ENCODE measurements at places on chromosomes 2 and 18.

DNA sequence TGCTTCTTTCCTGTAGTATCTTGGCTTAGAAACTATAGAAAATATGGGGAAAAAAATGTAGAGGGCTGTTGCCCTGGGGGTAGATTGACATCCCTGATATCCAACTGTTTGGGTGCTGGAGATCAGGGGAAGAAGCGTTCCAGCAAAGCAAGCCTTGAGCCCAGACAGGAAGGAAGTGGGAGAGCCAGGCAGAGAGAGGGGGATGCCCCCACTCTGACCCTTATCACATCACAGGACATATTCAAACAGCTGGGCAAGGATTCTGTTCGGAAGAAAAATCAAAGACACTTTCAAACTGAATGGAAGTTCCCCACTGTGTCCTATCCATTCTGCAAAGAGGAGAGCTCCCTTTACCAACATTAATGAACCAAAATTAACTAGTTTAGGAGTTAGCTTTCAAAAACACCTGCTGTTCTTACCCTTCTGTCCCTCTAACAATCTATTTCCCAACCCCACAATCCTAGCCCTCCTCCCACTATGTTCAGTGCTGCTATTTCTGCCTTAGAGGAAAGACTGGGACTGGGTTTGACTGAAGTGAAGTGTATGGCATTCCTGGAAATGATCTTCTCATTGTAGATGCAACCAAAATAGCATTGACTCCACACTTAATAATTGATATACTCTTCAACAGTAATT lies 16.9 kb upstream of the KCNG3 start:
- no peak overlapping the region for H3K27ac ChIP-seq
- no peaks in the 10 kb centered on the region for H3K36me3 ChIP-seq
- no peak for DNase-seq

- no peak overlapping the region for H3K4me3 ChIP-seq
- DNase-seq, result peak; percentile 46
- H3K27ac ChIP-seq, result peak overlapping the region; percentile 6
- no peaks in the 10 kb centered on the region for H3K36me3 ChIP-seq
- peaks cover 8% of the 10 kb centered on the region for H3K4me1 ChIP-seq
Observed at GRCh38 chr2:126534478-126534877, 121.5 kb upstream of the GYPC start.

DNA sequence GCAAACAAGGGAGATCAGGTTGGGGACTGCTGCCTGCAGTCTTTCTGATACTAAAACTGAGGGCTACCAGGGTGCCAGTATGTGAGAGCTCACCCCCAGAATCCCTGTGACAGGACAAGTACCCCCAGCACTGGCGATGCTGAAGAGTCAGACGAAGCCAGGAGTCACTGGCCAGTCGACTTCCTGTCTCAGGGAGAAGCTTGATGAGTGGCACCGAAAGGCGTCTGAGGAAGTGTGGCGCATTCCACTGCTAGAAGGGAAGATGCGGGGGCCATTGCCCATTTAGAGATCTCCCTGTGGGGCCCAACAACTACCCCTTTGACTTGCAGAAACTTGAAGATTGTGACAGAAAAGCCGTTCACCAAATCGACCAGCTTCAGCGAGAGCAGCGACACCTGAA lies 22.0 kb downstream of the MXD1 start:
- H3K27ac ChIP-seq, result peak overlapping the region; percentile 37
- no peak for DNase-seq
- H3K4me1 ChIP-seq, result peaks cover 28% of the 10 kb centered on the region
- H3K27me3 ChIP-seq, result no peaks in the 10 kb centered on the region
- H3K36me3 ChIP-seq, result peaks cover 64% of the 10 kb centered on the region

- no peak overlapping the region for H3K4me3 ChIP-seq
- no peak for DNase-seq
- H3K27ac ChIP-seq, result no peak overlapping the region
- no peaks in the 10 kb centered on the region for H3K27me3 ChIP-seq
Observed at GRCh38 chr2:48278590-48278989, 251.4 kb upstream of the STON1 start.

DNA sequence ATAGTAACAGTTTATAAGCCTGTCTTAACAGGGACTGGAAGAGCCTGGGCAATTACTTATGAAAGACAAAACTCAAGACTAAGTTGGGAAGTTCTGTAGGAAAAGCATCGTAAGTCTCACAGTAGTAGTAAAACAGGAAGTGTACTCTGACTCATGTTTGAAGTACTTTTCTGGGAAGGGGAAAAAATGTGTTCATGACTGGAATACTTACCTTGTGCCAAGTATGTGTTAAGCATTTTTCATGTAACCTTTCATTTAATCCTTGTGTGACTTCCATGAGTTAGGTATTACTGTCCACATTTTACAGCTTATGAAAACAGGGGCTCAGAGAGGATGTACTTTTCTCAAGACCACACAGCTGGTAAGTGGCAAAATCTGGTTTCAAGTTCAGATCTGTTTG lies 13.7 kb upstream of the SKOR2 start:
- no peaks in the 10 kb centered on the region for H3K36me3 ChIP-seq
- peaks cover 67% of the 10 kb centered on the region for H3K27me3 ChIP-seq
- H3K27ac ChIP-seq, result no peak overlapping the region
- no peak for DNase-seq
- H3K4me3 ChIP-seq, result no peak overlapping the region

GRCh38 chr2:171227066-171227782 lies 66.5 kb upstream of the TLK1 start:
- peaks cover 2% of the 10 kb centered on the region for H3K4me1 ChIP-seq
- peaks cover 8% of the 10 kb centered on the region for H3K27me3 ChIP-seq
- DNase-seq, result no peak
- H3K36me3 ChIP-seq, result peaks cover 5% of the 10 kb centered on the region

DNA sequence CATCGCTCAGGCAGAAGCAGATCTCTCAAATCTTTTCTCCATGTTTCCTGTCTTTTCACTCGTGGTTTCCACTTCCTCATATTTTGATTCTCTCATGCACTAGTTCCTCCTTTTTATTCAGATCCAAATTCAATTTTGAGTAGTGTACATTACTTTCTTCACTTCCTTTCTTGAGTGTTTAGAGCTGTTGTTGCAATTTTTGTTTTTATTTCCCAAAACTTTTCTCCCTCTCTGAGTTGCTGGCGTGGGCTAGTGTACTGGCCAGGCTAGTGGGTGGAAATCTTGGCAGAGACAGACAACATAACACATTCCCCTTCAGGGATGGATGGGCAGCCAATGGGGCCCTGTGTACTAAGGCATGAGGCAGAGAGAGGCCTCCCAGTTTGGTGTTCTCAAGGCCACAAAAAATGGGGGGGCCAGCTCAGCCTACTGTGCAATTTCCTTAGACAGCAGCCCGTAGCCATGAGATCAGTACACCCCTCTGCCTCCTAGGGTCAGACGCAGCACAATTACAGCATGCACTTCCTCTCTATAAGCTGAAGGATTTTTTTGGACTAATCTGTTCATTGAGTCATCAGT lies 145.1 kb upstream of the PID1 start:
- no peaks in the 10 kb centered on the region for H3K36me3 ChIP-seq
- H3K27ac ChIP-seq, result no peak overlapping the region
- no peak for DNase-seq
- no peak overlapping the region for H3K4me3 ChIP-seq
- no peaks in the 10 kb centered on the region for H3K27me3 ChIP-seq
- no peaks in the 10 kb centered on the region for H3K4me1 ChIP-seq

- H3K4me1 ChIP-seq, result peaks cover 53% of the 10 kb centered on the region
- H3K27me3 ChIP-seq, result no peaks in the 10 kb centered on the region
- peak overlapping the region; percentile 99 for H3K27ac ChIP-seq
- H3K36me3 ChIP-seq, result peaks cover 32% of the 10 kb centered on the region
Observed at GRCh38 chr2:200383380-200384110, 77.1 kb downstream of the SPATS2L start.

DNA sequence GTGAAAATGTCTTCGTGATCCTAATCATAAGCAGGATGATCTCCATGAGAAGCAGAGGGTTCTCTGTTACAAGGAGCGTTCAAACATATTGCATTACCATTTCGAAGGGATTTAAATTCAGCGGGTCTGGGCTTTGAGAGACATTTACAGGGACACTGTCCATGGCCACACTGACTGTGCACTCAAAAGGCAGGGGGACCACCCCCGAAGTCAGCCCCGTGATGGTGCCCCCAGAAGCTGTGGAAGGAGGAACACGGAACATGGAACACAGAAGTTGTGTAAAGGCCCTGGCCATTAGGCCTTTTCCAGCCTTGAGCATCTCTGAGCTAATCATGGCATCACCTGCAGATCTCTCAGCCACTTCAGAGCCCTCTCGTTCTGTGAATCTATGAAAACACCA lies 268.4 kb upstream of the MYT1L start:
- H3K27ac ChIP-seq, result no peak overlapping the region
- H3K36me3 ChIP-seq, result no peaks in the 10 kb centered on the region
- no peak overlapping the region for H3K4me3 ChIP-seq
- no peaks in the 10 kb centered on the region for H3K27me3 ChIP-seq
- no peak for DNase-seq
- no peaks in the 10 kb centered on the region for H3K4me1 ChIP-seq

DNA sequence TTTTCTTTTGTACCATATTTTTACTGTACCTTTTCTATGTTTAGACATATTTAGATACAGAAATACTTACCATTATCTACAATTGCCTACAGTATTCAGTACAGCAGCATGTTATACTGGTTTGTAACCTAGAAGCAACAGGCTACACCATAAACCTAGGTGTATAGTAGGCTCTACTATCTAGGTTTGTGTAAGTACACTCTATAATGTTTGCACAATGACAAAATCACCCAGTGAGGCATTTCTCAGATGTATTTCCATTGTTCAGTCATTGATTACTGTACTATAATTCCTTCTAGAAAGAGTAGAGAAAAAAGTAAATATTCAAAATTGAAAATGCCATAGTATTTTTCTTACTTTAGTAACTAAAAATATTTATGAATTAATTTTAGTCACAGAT lies 490.1 kb upstream of the REG3G start:
- no peak overlapping the region for H3K27ac ChIP-seq
- no peaks in the 10 kb centered on the region for H3K27me3 ChIP-seq
- H3K4me1 ChIP-seq, result no peaks in the 10 kb centered on the region

DNA sequence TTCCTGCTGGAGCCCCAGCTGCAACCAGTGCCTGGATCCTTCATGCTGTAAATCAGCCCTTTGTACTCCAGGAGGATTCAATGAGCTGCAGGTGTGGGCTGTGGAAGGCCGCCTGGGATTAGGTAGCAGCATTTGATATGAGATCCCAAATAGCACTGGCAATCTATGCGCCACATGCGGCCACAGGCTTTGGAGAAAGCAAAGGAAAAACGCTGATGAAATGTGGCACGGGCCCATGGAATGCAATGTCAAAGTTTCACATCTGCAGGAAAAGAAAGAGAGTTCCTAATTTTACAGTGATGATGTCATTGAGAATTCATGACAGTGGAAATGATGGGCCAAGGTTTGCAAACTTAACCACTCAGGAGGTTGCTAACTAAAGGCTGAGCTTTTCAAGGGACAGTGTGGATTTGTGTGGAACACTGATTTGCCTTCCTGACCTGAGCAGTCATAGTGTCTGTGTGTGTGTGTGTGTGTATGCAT lies 216.4 kb upstream of the OSR1 start:
- H3K27me3 ChIP-seq, result peaks cover 12% of the 10 kb centered on the region
- no peak for DNase-seq
- H3K27ac ChIP-seq, result no peak overlapping the region
- H3K4me1 ChIP-seq, result no peaks in the 10 kb centered on the region

DNA sequence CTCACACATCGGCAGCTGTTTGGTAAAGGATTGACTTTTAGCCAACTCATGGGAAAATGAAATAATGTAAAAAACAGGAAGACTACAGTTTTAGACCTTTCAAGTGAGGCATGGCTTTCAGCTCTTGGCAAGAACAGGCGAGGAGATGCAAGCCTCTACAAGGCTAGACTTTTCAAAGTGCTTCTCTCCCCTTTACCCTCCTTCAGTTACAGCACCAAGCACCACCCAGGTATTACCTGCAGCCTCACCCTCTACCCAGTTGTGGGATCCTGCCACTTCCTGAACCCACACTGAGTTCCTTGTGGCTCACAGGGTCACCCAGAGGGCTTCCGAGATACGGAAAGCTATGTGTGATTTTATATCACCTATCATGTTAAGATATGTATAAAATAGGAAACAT lies 14.7 kb downstream of the UGT1A10 start:
- no peak overlapping the region for H3K27ac ChIP-seq
- H3K27me3 ChIP-seq, result peaks cover 59% of the 10 kb centered on the region
- no peak for DNase-seq
- no peak overlapping the region for H3K4me3 ChIP-seq
- peaks cover 5% of the 10 kb centered on the region for H3K36me3 ChIP-seq

DNA sequence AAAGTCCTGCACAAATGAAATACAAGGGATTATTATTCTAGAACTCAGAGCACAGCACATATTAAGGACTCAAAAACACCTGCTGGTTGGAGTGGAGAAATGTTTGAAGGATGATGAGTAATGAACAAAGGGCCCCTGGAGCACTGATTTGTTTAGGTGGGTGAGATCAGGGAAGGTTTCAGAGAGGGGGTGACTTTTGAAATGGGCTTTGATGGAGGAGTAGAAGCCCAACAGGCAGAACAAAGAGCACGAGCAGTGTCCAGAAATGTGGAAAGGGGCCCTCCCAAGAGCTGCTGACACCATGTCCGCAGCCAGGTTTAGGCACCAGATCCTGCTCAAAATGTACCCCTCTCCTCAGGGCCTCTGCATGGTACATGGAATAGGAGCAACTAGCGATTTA lies 23.8 kb downstream of the KCNK3 start:
- H3K4me1 ChIP-seq, result no peaks in the 10 kb centered on the region
- H3K27ac ChIP-seq, result no peak overlapping the region
- no peaks in the 10 kb centered on the region for H3K36me3 ChIP-seq
- H3K27me3 ChIP-seq, result peaks cover 6% of the 10 kb centered on the region
- DNase-seq, result no peak

- H3K4me1 ChIP-seq, result no peaks in the 10 kb centered on the region
- H3K36me3 ChIP-seq, result no peaks in the 10 kb centered on the region
- H3K27me3 ChIP-seq, result no peaks in the 10 kb centered on the region
- no peak overlapping the region for H3K27ac ChIP-seq
- H3K4me3 ChIP-seq, result no peak overlapping the region
- no peak for DNase-seq
Observed at GRCh38 chr2:239472235-239472775, 71.5 kb upstream of the HDAC4 start.

DNA sequence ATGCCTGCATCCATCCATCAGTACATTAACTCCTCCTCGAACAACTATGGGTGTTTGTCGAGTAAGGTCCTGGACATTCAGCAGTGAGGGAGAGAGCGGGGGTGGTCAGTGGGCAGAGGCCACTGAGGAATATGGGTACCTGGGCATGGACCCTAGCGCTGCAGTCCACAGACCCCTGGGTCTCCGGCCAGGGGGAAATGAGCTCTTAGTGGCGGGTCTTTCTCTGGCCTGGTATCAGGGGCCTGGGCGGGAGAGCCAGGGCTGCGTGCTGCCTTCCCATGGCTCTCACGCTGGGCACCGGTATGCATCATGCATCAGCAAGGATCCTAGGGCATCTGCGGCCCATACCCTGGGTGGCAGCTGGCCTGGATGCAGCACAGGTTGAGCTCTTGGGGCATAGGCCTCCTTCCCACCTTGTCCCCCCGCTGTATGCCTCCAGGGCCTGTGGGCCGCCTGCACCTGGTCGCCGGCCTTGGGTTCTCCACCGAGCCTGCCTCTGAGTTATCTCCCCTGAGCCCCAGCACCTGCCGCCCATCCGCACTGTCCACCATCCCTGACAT lies 1.3 kb upstream of the MOCOS start:
- no peak for DNase-seq
- peak overlapping the region; percentile 18 for H3K4me3 ChIP-seq
- H3K27me3 ChIP-seq, result peaks cover 24% of the 10 kb centered on the region
- no peaks in the 10 kb centered on the region for H3K36me3 ChIP-seq
- H3K27ac ChIP-seq, result no peak overlapping the region

- H3K27ac ChIP-seq, result no peak overlapping the region
- no peak overlapping the region for H3K4me3 ChIP-seq
- H3K4me1 ChIP-seq, result no peaks in the 10 kb centered on the region
- H3K27me3 ChIP-seq, result peaks cover 12% of the 10 kb centered on the region
Observed at GRCh38 chr2:229640636-229641035, 73.7 kb downstream of the DNER start.

- H3K27ac ChIP-seq, result no peak overlapping the region
- no peaks in the 10 kb centered on the region for H3K27me3 ChIP-seq
- DNase-seq, result no peak
- peaks cover 42% of the 10 kb centered on the region for H3K36me3 ChIP-seq
Observed at GRCh38 chr2:197556456-197556855, 40.6 kb downstream of the MOB4 start.
